Cortex of kidney (tissue), 1 donor: ENCODE measurements at places on chromosomes 3 and 15.

GRCh38 chr15:58510715-58511598 lies 79.2 kb downstream of the LIPC start:
- no peak for DNase-seq

DNA sequence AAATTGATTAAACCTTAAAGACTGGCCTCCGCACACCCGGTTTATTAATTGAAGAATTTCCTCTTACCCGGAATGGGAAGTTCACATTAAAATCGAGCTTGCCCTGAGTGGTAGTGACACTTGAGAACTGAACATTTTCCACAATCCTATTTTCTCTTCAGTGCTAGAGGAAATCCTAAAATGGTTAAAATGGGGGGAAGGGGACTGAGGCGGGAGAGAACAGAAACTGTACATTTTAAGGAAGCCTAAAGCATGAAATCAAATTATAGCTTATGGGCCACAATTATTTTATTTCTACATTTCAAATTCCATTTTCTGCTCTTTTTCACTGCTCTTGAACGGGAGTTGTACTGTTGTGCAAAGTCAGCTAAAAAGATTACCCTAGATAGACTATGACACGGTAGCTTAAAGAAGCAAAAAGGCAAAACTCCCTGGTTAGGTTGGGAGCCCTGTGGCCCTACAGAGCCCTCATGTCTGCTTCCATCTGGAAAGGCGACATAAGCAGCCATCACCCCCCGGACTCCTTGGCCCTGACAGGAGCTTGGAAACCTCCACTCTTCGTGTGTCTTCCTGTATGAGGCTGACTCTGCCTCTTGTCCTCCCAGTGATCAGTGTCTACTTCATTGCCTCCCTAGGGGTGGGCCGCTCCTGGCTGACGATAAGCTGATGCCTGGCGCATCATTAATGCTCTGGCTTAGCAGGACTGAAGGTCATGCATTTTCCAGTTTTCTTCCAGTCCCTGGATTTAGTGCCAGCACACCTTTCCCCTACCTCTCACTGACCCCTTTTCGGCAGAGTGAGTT lies 79.3 kb downstream of the EEFSEC start:
- no peak for DNase-seq

DNA sequence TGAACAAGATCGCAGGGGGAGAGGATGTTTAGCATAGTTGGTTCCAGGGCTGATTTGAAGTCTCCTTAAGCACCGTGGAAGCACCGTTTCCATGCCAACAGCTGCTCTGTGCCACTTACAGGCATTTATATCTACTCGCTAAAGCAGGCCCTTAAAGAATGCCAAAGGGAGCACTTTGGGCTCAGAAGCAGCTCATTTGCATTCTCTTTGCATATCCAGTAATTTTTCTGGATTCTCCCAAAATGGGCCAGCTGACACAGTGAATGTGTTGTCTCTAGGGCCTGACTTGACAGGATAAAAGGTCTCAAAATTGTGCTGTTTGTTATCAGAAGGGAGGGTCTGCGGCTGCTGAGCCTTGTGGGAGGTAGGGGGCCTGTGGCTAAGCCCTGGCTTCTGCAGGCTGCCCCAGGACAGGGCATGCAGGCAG lies 138.6 kb downstream of the FBLN2 start:
- no peak for DNase-seq

DNA sequence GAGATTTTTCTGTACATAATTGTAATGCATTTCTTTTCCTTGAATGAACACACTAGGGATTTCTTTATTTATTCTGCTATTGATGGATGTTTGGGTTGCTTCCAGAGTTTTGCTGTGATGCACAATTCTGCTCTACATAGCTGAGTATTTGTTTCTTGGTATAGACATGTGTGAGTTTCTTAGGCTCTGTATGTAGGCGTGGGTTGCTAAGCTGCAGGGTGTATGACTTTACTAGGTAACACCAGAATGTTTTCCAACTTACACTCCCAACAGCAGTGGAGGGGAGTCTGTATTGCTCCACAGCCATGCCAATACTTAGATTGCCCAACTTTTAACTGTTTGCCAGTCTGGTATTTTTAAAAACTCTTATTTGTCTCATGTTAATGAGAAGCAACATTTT lies 155.5 kb upstream of the TNIK start:
- no peak for DNase-seq

GRCh38 chr3:178537122-178537705 lies 978 bp downstream of the KCNMB2 start:
- no peak for DNase-seq
